ENCODE measurements at places on chromosomes 12 and 14. TPM values are rescaled to one million over a fixed set of nuclear protein-coding genes. Genes with fewer than 3 reads are reported as not detected.

DNA sequence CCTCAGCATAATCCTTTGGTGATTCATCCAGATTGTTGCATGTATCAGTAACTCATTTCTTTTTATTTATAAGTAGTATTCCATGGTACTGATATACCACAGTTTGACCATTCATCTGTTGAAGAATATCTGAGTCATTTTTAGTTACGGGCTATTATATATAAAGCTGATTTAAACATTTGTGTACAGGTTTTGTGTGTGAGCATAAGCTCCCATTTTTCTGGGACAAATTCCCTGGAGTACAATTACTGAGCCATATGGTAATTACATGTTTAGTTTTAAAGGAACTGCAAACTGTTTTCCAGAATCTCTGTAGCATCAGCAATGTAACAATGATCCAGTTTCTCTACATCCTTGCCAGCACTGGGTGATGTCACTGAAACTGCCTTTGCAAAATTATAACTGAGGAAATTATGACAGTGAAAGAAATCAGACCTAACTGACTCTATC, 236.2 kb upstream of the KRR1 start:
- no peaks in the 10 kb centered on the region for H3K27me3 ChIP-seq
- H3K4me3 ChIP-seq, result no peak overlapping the region
- peaks cover 26% of the 10 kb centered on the region for H3K4me1 ChIP-seq
- H3K27ac ChIP-seq, result no peak overlapping the region

GRCh38 chr12:123859035-123859434, 96.9 kb downstream of the DNAH10 start:
- no peak overlapping the region for H3K4me3 ChIP-seq
- H3K27me3 ChIP-seq, result 0 out of 2 replicates have a peak, but pooled peaks cover 2% of the 10 kb centered on the region
- no peaks in the 10 kb centered on the region for H3K4me1 ChIP-seq
- H3K27ac ChIP-seq, result no peak overlapping the region
- no peaks in the 10 kb centered on the region for H3K36me3 ChIP-seq

- H3K4me3 ChIP-seq, result no peak overlapping the region
- H3K27ac ChIP-seq, result peak overlapping the region; percentile 69
- DNase-seq, result no peak
- H3K36me3 ChIP-seq, result no peaks in the 10 kb centered on the region
- H3K4me1 ChIP-seq, result peaks cover 18% of the 10 kb centered on the region
- no peaks in the 10 kb centered on the region for H3K27me3 ChIP-seq
Measured at GRCh38 chr12:62767496-62767895, 167.5 kb downstream of the PPM1H start.

- no peak overlapping the region for H3K4me3 ChIP-seq
- DNase-seq, result no peak
- peaks cover 21% of the 10 kb centered on the region for H3K36me3 ChIP-seq
- H3K27me3 ChIP-seq, result no peaks in the 10 kb centered on the region
Measured at GRCh38 chr12:131965073-131965472, 15.3 kb downstream of the EP400 start.

DNA sequence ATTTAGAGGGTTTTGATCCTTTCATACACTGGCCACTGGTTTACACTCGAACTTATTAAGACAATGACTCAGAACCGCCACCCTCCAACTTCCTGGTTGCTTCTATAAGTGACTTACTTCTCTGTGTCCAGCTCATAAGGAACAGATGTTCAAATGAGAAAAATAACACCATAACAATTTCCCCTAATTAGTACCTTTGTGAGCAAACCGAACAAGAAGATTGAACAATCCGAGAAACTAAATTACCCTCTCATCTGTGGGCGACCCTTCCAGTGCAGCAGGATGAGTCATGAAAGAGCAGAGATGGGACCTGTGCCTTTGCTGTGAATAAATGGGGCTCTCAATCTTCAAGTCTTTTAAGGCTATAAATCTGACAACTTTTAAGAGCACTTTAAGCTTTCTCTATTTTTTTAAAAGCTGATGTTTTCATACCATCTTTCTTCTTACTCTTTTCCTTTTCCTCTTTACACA, 146.8 kb upstream of the RASSF8 start:
- H3K27me3 ChIP-seq, result no peaks in the 10 kb centered on the region
- H3K27ac ChIP-seq, result no peak overlapping the region
- H3K4me3 ChIP-seq, result no peak overlapping the region

DNA sequence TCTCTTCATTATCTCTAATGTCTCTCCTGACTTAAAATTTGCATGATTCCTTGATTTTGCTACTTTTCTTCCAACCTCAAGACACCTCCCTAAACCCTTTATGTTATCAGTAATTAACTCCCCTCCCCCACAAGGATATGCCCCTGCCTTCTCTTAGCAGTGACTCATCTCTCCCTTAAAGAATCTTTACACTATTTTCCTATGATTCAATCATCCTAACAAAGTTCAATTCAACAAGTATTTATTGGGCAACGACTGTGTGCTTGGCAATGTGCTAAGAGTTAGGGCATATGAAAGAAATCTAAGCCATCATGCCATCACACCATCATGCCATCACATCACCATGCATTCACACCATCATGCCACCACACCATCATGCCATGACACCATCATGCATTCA, 80.1 kb downstream of the ANO2 start:
- H3K4me1 ChIP-seq, result no peaks in the 10 kb centered on the region
- no peak overlapping the region for H3K4me3 ChIP-seq
- DNase-seq, result no peak
- no peaks in the 10 kb centered on the region for H3K27me3 ChIP-seq
- H3K36me3 ChIP-seq, result no peaks in the 10 kb centered on the region
- H3K27ac ChIP-seq, result no peak overlapping the region

DNA sequence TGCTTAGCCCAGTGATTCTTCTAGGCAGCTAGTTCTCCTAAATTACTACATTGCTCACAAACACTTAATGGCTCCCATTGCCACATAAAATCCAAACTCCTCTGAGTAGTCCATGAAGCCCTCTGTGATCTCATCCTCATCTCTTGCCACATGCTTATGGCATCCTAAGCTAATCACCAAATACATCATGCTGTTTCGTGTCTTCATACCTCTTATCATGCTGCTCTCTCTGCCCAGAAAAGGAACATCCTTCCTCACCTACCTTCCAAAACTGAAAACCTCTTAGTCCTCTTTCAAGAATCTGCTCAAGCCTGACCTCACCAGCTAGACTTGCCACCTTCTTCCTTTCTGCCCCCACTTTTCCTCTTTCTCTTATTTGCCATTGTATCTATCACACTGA, 108.5 kb downstream of the DUSP6 start:
- H3K36me3 ChIP-seq, result no peaks in the 10 kb centered on the region
- no peak for DNase-seq

DNA sequence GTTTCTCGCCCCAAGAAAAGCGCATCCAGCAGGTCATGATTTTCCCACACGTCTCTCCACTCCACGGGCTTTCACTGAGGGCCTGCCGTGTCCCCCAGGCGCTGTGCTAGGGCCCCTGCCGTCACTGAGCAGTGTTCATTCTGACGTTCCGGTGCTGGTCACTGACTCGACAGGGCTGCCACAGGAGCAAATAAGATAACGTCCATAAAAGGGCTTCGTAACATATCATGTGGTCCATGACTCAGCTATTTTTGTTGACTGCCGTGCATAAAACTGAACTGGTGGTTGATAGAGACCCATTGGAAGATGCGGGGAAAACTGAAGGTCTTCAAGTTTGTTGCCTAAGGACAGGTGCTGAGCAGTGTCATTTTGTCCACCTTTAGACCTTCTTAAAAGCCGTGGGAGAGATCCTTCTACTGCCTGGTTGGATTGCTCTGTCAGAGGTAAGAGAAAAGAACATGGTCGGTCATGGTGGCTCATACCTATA, 46.3 kb downstream of the ADGRD1 start:
- no peaks in the 10 kb centered on the region for H3K36me3 ChIP-seq
- H3K27ac ChIP-seq, result no peak overlapping the region
- H3K4me1 ChIP-seq, result no peaks in the 10 kb centered on the region
- no peaks in the 10 kb centered on the region for H3K27me3 ChIP-seq
- DNase-seq, result no peak

DNA sequence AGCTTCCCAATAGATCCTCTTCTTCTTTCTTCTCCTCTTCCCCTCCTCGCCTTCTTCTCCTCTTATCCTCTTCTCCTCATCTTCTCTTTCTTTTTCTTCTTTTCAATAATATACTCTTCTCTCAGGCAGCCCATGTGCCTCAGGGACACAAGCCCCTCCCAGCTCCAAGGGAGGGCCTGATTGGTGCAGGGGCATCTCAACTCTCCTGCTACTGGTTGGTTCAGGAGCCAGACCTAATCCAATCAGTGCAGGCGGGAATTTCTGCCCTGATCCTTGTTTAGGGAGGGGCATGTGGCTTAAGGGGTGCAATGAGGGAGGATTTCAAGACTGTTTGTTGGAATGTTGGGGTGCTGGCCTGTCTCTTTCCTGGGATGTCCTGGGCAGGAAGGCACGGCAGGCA, 9.0 kb downstream of the SERPINA12 start:
- H3K36me3 ChIP-seq, result no peaks in the 10 kb centered on the region
- no peak overlapping the region for H3K4me3 ChIP-seq
- H3K27me3 ChIP-seq, result no peaks in the 10 kb centered on the region
- H3K27ac ChIP-seq, result no peak overlapping the region

GRCh38 chr14:22381408-22381760, 207.6 kb downstream of the DAD1 start:
- no peak overlapping the region for H3K27ac ChIP-seq
- H3K4me3 ChIP-seq, result no peak overlapping the region
- H3K4me1 ChIP-seq, result peaks cover 3% of the 10 kb centered on the region
- 0 out of 2 replicates have a peak, but pooled peaks cover 2% of the 10 kb centered on the region for H3K27me3 ChIP-seq

DNA sequence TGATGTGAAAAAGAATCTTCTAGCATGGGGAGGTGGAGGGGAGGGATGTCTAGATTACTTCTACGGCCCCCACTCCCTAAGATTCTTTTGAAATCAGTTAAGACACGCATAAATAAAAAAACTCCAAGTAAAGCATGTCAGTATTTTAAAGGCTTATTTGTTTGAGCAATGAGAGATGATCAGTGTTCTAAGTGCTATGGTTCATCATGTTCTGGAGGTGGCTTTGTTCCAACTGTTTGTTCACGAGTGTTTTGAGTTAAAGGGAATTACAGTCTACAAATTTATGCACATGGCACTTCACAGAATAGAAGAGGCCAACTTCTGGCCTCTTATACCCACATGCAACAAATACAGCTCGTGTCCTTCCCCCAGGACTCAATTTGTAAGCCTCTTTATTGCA, 394.9 kb downstream of the RAD51B start:
- no peaks in the 10 kb centered on the region for H3K27me3 ChIP-seq
- no peak overlapping the region for H3K4me3 ChIP-seq
- no peaks in the 10 kb centered on the region for H3K36me3 ChIP-seq
- H3K4me1 ChIP-seq, result peaks cover 24% of the 10 kb centered on the region
- H3K27ac ChIP-seq, result no peak overlapping the region
- no peak for DNase-seq

GRCh38 chr14:56630707-56631106, 51.1 kb downstream of the TMEM260 start:
- peaks cover 3% of the 10 kb centered on the region for H3K36me3 ChIP-seq
- no peak overlapping the region for H3K27ac ChIP-seq
- DNase-seq, result no peak
- H3K27me3 ChIP-seq, result no peaks in the 10 kb centered on the region

- H3K27me3 ChIP-seq, result no peaks in the 10 kb centered on the region
- H3K4me1 ChIP-seq, result peaks cover 23% of the 10 kb centered on the region
- H3K36me3 ChIP-seq, result no peaks in the 10 kb centered on the region
- DNase-seq, result no peak
- H3K4me3 ChIP-seq, result no peak overlapping the region
Measured at GRCh38 chr14:61543946-61544345, 151.4 kb upstream of the HIF1A start.

- no peaks in the 10 kb centered on the region for H3K27me3 ChIP-seq
- H3K27ac ChIP-seq, result no peak overlapping the region
- peak; percentile 68 for DNase-seq
Measured at GRCh38 chr12:92034858-92035401, 110.7 kb downstream of the BTG1 start.

- DNase-seq, result no peak
- no peaks in the 10 kb centered on the region for H3K27me3 ChIP-seq
- 0 out of 2 replicates have a peak, but pooled peaks cover 3% of the 10 kb centered on the region for H3K4me1 ChIP-seq
- H3K36me3 ChIP-seq, result peaks cover 51% of the 10 kb centered on the region
- no peak overlapping the region for H3K27ac ChIP-seq
- no peak overlapping the region for H3K4me3 ChIP-seq
Measured at GRCh38 chr12:21655591-21655990, 2.1 kb downstream of the LDHB start.

DNA sequence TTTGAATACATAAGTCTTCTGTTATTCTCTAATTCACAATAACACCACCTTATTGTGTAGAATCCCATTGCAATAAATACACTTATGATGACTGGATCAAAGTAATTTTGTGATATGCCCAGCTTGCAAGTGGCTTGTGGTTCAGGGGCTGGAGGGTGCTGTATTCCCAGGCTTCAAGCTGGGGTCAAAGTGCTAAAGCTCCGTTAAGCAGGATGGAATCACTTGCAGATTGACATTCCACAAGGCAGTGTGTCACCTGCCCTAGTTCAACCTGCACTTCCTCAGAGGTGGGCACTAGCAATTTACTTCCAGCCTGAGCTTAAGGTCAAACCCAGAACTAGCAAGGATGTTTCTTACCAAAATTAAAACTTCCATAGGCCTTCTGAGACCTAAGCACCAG, 166.6 kb downstream of the SSPN start:
- no peaks in the 10 kb centered on the region for H3K4me1 ChIP-seq
- H3K4me3 ChIP-seq, result no peak overlapping the region
- H3K27ac ChIP-seq, result no peak overlapping the region
- H3K36me3 ChIP-seq, result no peaks in the 10 kb centered on the region
- no peak for DNase-seq

DNA sequence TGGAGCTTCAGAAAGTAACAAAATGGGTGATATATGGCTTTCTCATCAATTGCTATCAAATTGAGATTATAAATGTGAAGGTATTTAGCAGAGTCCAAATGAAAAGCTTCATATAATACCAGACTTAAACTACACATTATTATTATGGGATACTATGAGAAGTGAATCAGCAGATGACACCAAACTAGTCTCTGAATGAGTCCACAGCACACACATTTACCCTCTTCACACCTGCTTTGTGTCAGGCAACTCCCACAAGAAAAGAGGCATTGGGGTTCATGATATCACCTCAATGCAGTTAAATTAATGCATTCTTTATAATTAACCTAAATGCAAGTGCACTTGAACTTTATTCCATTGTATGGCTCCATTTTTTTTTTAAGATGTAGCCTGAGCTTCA, 330.5 kb downstream of the BCL11B start:
- H3K36me3 ChIP-seq, result no peaks in the 10 kb centered on the region
- peaks cover 20% of the 10 kb centered on the region for H3K4me1 ChIP-seq
- no peak for DNase-seq
- H3K27me3 ChIP-seq, result no peaks in the 10 kb centered on the region
- H3K4me3 ChIP-seq, result no peak overlapping the region
- no peak overlapping the region for H3K27ac ChIP-seq

Gene MSI1
- total RNA-seq, result not detected

Gene SIX6
- not detected for total RNA-seq
